ENCODE measurements at places on chromosomes 7 and 10.

GRCh38 chr7:13017881-13018280, 330.4 kb downstream of the ARL4A start:
- no peak for DNase-seq

- DNase-seq: no peak
Measured at GRCh38 chr7:53191191-53191695, 155.8 kb downstream of the POM121L12 start.

DNA sequence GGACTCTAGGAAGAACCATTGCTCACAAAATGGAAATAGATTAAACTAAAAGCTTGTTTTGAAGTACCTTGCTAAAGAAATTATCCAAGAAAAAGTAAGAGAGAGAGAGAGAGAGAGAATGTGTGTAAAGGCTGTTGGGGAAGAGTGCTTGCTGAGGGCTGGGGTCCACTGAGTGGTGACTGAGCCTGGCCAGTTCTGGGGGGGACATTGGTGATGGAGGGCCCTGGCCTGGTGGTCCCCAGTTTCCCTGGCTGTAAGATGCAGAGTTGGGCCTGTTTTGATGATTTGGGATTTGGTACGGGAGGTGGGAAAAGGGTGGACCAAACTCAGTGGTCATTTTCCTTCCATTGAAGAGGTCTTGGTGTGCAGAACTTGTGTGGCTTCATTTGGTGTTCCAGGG, 880 bp downstream of the RAMP3 start:
- DNase-seq: no peak

GRCh38 chr10:125756196-125756595, 19.4 kb downstream of the MMP21 start:
- DNase-seq: no peak

GRCh38 chr10:129279446-129280154, 187.4 kb upstream of the MGMT start:
- DNase-seq: no peak

DNA sequence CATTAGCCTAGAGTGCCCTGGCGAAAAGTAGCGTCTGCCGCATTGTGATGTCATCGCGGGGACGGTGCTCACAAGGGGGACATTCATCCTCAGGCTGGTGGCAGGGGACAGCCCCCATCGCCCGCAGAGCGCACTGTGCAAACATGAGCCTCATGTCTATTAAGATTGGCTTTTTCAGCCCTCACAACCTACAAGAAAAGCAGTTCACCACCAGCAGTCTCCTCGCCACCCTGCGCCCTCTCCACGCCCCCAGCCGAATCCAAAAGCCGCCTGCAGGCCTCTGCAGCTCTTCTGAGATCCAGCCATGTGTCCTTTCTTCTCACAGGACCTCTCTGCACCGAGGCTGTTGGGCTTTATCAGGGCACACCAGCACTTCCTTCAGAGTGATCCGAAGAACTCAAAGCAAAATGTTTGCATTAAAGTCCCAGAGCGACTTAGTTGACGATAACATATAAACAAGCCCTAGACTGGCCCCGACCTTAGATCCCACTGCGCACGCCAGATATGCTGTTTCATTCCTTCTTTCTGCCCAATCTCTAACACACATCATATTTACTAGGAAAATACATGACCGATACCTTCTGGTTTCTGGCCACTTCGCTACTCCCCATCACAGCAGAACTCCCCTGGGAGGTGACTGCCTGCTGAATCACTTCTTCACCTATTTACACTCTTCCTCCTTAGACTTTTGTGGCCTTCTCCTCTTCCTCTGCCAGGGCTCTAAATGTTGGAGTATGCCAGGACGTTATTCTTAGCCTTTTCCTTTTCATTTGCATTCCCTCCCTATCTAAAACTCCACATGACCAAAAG, 206.0 kb upstream of the SH2B2 start:
- no peak for DNase-seq

- no peak for DNase-seq
Measured at GRCh38 chr7:73612598-73613269, 11.6 kb downstream of the MLXIPL start.

DNA sequence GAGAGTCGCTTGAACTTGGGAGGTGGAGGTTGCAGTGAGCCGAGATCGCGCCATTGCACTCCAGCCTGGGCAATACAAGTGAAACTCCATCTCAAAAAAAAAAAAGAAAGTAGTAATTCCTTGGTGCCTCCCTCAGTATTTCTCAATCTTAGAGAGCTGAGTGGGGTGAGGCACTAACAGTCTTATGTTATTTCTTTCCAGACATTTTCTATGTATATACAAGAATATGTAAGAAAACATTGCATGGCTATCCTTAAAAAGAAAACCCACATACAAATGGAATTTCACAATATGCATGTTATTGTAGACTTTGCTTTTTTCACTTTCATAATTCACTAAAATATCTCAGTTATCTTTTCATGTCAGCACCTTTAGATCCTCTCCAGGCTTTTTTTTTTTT, 13.6 kb upstream of the SLF2 start:
- no peak for DNase-seq

DNA sequence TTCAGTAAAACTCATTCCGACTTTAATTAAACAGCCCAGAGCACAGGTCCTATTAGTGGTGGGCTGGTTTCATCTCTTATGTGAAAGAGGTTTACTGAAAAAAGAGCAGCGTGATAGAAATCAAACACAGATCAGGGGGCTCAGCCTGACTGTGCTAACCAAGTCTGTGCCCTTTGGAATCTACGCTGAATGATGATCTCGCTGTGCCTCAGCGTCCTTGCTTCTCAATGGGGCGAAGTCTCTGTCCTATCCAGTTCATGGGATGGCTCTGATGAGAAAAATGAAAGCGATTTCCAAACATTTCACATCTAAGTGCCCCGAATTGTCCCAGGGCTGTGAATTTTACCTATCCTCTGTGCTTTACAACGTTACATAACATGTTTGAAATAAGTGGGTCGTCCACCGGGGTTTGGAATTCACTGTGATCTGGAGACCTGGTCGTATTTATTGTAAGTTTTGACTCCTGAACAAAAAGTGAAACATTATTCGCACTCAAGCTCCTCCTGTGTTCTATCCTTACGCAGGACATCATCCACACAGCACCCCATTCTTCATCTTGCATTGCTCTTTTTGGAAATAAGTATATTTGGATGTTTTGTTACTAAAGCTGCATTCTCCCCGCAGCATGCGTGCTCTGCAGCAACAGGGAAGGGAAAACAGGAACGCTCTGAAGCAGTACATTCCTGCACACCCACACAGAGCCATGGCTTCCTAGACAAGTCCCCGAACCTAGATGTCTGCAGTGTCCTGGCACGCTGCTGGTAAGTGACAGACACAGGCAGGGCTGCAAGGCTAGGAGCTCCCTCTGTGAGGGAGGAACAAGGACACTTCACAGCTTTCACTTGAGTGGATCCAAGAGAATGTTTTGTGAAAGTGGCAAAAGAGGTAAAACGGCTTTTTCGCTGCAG, 83.5 kb downstream of the SLC37A3 start:
- DNase-seq: no peak
